ENCODE measurements at places on chromosomes 7 and 10.

- DNase-seq = no peak
Observed at GRCh38 chr7:6508950-6509349, 42.3 kb downstream of the GRID2IP start.

GRCh38 chr10:19041171-19041570 lies 7.4 kb upstream of the MALRD1 start:
- no peak for DNase-seq

DNA sequence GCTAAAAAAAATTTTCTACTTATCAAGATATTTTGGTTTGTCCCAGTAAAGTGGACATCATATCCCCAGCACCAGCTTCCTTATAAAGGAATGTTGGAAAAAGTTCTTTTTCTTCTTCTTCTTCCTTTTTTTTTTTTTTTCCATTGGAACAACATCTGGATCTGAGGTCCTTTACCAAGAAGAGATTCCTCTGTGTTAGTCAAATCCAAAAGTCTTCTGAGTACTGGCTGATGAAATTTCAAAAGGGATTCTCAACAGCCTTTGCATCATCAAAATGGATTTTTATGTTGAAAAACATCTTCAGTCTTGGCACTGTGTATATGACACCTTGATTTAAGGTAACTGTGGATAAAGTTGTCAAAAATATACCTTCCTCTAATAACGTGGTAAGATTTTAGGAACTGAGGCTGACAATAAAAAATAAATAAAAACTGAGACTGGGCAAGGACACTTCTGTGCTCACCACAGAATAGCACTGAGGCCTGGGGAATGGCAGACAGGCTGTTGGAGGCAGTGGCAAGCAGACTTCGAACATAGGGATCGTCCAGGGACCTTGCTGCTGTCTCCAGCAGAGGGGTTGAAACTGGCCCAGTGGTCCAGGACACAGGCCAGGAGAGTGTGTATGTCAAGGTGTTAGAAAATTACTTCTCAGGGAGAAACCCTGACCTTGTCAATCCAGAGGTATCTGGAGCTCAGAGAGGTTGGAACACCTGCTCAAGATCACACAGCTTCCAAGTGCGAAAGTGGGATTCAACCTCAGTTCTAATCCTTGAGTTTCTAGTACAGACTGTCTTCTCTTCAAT lies 130.4 kb downstream of the PTPN20 start:
- no peak for DNase-seq

DNA sequence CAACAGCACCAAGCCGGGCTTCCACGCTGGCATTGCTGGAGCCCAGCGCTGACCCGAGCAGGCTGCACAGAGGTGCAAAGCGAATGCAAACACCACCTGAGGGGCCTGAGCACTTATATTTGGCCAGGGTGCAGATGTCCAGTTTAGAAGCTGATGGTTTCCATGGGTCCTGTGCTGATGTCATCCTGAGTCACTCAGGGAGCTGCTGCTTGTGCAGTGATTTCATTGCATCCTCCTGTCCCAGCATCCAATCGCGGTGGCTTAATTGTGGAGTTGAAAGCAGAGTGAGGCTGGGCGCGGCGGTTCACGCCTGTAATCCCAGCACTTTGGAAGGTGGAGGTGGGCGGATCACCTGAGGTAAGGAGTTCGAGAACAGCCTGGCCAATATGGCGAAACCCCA lies 410.2 kb upstream of the KLF6 start:
- no peak for DNase-seq

GRCh38 chr10:98194633-98195032 lies 60.2 kb downstream of the R3HCC1L start:
- no peak for DNase-seq

GRCh38 chr7:74658178-74659004 lies 873 bp downstream of the GTF2I start:
- peak; percentile 87 for DNase-seq

DNA sequence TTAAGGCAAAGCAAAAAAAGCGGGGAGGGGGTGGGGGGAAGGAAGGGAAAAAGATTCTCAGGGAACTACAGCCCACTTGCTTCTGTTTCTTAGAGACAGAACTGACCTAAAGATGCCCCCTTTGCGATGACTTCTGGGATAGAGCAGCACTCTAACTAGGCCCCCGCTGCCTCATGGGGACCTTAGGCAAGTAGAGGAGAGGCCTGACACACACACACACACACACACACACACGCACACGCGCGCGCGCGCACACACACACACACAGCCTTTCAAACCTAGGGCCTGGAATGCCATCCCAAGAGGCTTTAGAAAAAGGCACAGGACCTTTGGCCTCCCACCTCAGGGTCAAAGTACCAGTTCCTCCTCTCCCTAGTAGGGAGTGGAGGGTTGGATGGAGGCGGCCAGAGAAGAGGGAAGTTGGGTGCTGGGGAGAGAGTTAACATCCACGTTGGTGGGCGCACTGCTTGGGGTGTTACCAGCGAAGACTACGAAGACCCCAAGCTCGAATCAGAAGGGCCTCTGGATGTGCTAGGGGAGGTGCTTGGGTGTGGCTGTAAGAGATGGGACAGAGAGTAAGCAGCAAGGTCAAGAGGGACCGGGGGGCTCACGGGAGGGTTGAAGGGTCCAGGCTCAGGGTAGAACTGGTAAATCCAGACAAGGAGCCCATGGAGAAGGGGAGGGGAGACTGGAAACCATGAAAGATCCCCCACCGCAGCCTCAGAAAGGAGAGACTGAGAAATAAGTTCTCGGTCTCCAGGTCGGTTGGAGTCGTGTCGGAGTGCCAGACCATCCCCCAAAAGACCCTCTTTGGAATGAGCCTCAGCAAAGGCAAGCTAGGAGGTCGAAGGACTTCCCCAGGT lies 1.2 kb upstream of the COL1A2 start:
- DNase-seq = no peak

DNA sequence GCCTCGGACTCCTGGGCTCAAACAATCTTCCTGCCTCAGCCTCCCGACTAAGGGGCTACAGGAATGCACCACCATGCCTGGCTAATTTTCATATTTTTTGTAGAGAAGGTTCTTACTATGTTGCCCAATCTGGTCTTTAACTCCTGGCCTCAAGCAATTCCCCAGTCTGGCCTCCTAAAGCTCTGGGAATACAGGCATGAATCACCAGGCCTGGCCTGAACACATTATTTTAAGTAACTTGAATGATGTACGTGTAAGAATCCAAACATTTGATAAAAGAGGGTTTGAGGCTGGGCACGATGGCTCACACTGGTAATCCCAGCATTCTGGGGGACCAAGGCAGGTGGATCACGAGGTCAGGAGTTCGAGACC lies 13.0 kb upstream of the BAMBI start:
- no peak for DNase-seq

- no peak for DNase-seq
Observed at GRCh38 chr7:79504607-79505389, 51.3 kb upstream of the MAGI2 start.

GRCh38 chr10:67110286-67110685 lies 184.4 kb downstream of the LRRTM3 start:
- no peak for DNase-seq

GRCh38 chr7:99831595-99831994 lies 3.8 kb downstream of the CYP3A43 start:
- no peak for DNase-seq

- peak; percentile 24 for DNase-seq
Observed at GRCh38 chr7:72444026-72444776, 32.1 kb upstream of the CALN1 start.

GRCh38 chr7:117582219-117582704 lies 102.4 kb downstream of the CFTR start:
- DNase-seq = no peak

DNA sequence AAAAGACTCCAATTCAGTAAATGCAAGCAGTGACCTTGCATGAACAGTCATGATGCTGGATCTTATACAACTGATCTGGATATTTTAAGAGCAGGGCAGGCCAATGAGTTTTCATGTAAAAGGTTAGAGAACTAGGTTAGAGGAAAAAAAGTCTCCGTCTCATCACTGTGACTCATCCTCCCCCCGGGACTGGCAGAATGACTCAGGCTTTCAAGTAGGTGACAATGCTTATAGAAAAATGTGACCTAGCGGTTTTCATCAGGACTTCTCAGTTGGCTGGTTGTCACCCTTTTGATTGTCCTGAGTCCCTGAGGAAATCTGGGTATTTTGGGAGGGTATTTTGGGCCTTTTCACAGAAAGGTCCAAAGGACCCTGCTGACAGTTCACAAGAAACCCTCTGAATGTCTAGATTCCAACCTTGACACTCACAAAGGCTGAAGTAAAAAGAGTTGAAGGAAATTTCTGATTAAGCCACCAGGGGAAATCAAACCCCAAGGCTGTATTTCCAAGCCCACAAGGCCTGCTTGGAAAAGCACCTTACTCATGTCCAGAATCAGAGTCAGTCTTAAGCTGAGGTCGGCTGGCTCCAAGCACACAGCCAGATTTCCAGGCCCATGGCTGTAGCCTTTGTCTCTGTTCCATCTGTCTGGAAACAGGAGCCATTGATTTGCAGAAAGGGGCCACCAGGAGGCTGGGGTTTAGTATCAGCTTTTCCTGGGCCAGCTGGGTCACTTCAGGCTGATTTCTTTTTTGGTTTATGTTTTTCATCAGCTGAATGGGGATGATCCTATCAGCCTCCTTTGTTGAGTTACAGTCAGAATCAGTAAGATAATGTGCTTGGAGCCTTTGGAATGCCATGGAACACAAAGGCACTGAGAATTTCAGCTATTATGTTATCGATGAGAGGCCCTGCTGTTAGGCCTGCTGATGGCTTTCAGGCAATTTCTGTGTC lies 226.4 kb upstream of the HABP2 start:
- DNase-seq = peak; percentile 97

DNA sequence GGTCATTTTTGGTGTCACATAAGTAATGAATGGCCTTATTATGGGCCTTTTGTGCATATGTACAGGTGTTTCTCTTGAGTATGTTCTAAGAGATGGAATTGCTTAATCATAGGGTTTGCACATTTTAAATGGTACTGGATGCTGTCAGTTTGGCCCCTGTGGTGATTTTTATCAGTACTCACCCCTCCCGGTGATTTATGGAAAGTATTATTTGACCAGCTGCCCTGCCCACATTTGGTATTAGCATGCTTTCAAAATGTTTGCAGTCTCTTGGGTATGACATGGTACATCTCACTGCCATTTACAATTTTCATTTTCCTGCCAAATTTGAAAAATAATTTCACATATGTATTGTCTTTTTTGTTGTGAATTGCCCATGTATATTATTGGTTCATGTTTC lies 427.7 kb downstream of the LRMDA start:
- DNase-seq = no peak
